ENCODE measurements at places on chromosomes 11 and 22.
A peak's percentile ranks its signal among the peaks of the same experiment; 100 is the strongest.

DNA sequence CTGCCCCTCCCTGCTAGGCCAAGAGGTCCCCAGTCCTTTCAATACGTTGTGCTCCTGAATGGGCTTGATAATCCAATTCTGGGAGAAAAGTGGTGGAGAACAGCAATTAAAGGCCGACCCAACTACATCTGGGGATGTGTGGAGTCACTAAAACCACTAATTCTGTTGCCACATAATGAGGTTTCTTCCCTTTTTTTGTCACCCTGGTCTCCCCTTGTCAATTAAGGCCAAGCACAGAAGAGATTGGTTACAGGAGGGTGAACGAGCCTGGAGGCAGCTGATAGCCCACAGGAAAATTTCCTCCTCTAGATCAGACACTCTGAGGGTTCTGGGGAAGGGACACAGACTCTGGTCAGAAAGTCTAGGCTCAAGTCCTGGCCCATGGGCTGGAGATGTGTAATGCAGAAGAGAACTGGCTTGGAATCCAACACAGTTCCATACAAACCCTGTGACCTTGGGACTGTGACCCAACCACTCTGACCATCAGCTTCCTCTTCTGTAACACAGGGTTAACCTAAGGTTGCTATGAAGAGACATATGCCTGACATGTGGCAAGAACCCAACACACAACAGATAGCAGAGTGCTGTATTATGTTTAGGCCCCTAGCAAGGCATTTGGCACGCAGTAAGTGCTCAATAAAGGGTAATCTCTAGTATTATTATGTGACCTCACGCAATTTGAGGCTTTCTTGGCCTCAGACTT, 146.4 kb downstream of the CHST1 start:
- DNase-seq, result no peak

- no peak for DNase-seq
Measured at GRCh38 chr22:40624770-40625169, 11.7 kb downstream of the MRTFA start.

DNA sequence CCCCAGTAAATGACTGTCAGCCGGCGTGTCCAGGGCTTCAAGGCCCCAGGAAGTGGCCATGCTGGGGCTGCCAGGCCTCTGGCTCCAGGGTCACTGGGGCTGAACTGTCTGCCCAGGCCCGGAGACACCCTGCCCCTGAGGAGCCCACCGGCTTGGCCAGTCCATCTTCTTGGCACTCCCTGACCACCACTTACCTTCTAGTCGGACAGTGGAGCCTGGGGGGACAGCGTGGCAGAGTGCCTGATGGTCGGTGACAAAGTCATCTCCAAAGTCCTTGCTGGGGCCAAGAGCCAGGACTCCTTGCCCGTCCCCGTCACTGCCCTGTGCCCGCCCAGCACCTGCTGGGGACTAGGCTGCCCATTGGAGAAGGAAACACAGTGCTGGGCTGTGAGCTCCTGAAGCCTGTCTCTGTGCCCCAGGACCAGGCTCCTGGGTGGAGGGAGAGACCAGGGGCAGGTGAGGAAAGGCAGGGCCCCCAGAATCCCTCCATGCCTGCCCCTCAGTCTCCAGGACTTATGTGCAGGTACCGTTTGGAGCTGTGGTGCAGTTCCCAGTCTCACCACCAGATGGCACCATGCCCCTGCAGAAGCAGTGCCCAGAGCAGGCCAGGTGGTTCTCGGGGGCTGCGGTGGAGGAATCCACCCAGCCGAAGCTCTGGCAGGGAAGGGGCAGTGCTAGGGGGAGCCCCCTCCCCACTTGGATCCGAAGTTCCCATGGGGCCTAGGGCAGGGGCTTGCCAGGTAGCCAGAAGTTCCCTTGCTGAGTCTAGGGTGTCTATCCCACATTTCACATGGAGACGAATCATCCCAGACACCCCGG, 6.0 kb upstream of the CCDC188 start:
- DNase-seq, result peak; percentile 75

GRCh38 chr11:87443707-87444106, 406.0 kb downstream of the TMEM135 start:
- DNase-seq, result no peak

GRCh38 chr11:20090654-20091374, 69.5 kb downstream of the DBX1 start:
- no peak for DNase-seq

DNA sequence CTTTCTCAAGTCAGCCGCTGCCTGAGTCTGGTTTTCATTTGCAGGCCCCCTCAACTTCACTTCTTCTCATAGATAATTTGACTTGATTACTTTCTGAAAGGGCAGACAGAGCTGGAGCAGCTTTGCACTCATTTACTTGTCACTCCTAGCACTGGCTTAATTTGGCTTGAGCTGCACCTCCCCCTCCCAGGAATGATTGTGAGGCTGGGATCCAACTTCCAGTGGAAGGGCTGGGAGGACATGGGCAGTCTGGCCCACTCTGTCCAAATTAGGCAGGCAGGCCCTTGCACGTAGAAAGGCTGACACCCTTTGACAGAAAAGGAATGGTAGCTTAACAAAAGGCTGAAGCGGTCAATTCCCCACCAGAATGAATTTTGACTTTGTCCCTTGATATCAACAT, 453.9 kb downstream of the ETS1 start:
- no peak for DNase-seq

GRCh38 chr11:114080219-114080618, 20.7 kb downstream of the ZBTB16 start:
- no peak for DNase-seq

- DNase-seq, result no peak
Measured at GRCh38 chr11:118441770-118442275, 5.5 kb downstream of the KMT2A start.

Measured in NCI-H526 (cell line).